A673 (cell line): ENCODE measurements at places on chromosomes 13 and 19. TPM values are rescaled to one million over a fixed set of nuclear protein-coding genes. Genes with fewer than 3 reads are reported as not detected.

- no peak overlapping the region for H3K4me3 ChIP-seq
- peaks cover 20% of the 10 kb centered on the region for H3K4me1 ChIP-seq
- no peaks in the 10 kb centered on the region for H3K36me3 ChIP-seq
- no peak overlapping the region for H3K27ac ChIP-seq
- H3K27me3 ChIP-seq, result no peaks in the 10 kb centered on the region
Measured at GRCh38 chr13:99648927-99649326, 147.7 kb downstream of the TM9SF2 start.

Gene LILRB4
- total RNA-seq, result not detected in 2 replicates

DNA sequence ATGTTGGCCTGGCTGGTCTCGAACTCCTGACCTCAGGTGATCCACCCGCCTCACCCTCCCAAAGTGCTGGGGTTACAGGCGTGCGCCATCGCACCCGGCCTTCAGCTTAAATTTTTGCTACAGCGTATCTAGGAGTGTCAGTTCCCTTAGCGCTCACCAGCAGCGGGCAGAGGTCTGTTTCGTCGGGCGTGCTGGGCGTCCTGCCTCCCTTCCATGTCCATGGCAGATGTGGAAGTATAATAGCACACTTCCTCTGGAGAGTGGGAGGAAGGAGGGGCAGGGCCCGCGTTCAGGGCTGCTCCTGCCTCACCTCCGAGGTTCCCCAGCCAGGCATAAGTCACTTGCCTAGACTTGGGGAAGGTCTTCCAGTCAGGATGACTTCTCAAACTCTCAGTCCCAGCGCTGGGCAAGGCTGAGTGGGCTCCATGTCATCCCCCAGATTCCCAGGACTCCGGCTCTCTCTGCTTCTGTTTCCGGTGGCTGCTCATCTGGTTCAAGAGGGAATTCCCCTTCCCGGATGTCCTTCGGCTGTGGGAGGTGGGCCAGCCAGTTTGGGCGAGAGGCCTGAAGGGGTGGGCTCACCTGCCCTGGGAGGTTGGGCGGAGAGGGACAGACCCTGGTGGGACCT, 9.5 kb downstream of the IL4I1 start:
- H3K4me1 ChIP-seq, result no peaks in the 10 kb centered on the region
- DNase-seq, result no peak
- no peak overlapping the region for H3K27ac ChIP-seq

DNA sequence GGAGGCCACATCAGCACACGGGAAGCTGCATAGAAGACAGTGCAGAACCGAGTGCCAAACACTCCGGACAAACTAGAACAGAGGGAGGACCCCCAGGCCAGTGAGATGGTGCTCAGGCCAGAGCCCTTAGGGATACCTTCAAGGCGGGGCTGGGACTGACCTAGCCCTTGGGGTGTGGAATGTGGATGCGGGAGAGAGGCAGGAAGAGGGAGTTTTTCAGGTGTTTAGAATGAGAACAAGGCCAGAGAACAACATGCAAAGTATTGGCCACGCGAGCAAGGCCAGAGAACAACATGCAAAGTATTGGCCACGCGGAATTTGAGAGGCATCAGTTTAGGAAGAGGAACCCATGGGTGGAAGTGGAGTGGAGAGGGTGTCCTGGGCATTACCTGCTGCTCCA, 65.1 kb upstream of the ATP12A start:
- DNase-seq, result no peak
- no peak overlapping the region for H3K4me3 ChIP-seq

DNA sequence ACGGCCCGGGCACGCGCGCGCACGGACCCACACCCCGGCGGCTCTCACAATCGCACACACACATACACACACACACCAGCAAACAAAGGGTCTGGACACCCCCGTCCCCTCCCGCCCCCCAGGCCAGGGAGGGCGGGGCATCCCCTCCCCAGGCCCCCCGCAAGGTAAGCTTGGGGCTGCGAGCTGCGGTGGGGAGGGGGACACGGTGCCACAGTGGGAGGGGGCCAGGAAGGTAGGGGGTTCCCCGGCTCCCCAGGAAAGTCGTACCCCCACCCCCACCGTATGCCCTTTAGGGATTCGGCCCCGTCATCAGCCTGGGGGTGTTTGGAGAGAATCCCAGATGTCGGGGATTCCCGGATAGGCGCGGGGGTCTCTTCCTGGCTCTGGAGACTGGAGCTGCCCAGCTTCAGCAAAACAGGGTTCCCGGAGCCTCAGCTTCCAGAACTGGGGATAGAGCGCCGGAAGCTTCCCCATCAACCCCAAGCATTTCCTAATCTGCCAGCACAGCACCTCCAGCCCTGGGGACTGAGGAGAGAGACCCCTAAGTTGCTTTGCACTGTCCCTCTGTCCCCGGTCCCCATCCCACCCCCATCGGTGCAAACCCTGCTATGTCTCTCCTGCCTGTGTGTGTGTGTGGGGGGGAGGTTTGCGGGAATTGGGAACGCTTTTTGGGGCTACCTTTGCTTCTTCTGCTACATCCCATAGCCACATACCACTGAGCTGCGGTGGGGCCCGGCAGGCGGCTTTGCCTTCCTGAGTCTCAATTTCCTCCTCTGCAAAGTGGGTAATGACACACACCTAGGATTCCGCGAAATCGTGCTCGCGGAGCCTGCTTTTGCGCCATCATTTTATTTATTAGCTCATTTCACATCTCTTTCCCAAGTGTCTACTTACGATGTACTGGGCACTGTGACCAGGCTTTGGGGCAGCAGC, 1.8 kb upstream of the CDC37 start:
- peak overlapping the region; percentile 72 for H3K4me3 ChIP-seq
- H3K4me1 ChIP-seq, result peaks cover 26% of the 10 kb centered on the region
- H3K36me3 ChIP-seq, result peaks cover 7% of the 10 kb centered on the region
- peak overlapping the region; percentile 89 for H3K27ac ChIP-seq
- no peak for DNase-seq

DNA sequence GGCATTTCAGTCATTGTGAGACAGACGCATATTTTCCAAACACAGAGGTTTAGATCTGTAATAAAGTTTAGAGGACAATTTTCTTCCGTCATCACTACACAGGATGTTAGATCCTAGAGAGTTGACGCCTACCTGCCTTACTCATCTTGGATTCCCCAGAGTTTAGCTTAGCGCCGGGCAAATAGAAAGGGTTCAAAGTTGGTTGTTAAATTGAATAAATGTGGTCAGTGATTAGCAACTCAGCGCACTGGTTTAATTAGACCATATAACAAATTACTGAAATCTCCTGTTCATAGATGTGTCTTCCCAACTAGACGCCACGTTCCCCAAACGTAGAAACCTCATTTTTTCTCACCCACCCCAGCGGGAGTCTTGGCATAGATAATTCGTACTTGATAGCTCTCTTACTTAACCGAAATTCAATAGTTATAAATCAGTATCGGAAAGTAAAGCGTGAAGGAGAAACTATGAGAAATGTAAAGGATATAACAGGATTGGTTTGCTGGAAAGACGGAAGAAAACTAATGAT, 726 bp upstream of the UFM1 start:
- peak overlapping the region; percentile 86 for H3K4me3 ChIP-seq
- H3K36me3 ChIP-seq, result peaks cover 14% of the 10 kb centered on the region
- peak overlapping the region; percentile 90 for H3K27ac ChIP-seq
- peaks cover 21% of the 10 kb centered on the region for H3K4me1 ChIP-seq

DNA sequence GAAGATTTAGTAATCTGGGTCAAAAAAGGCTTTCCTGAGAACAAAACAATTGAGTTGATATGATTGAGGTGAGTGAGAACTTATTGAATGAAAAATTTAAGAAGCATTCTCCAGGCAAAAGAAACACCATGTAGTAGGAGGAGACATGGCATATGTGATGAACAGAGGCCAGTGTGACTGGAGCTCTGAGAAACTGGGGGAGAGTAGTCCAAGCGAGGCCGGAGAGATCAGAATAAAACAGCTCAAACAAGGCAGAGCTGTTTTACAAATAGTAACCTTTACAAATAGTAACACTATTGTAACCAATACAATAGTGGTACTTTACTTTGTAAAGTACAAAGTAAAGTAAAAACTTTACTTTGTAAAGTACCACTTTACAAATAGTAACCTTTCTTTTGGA, 1159.1 kb downstream of the PCDH9 start:
- no peaks in the 10 kb centered on the region for H3K4me1 ChIP-seq
- H3K27ac ChIP-seq, result no peak overlapping the region
- no peak for DNase-seq
- no peaks in the 10 kb centered on the region for H3K27me3 ChIP-seq
